ENCODE measurements at places on chromosomes 13 and 19.

- DNase-seq = no peak
Measured at GRCh38 chr19:27738569-27739193, 1474.3 kb downstream of the UQCRFS1 start.

DNA sequence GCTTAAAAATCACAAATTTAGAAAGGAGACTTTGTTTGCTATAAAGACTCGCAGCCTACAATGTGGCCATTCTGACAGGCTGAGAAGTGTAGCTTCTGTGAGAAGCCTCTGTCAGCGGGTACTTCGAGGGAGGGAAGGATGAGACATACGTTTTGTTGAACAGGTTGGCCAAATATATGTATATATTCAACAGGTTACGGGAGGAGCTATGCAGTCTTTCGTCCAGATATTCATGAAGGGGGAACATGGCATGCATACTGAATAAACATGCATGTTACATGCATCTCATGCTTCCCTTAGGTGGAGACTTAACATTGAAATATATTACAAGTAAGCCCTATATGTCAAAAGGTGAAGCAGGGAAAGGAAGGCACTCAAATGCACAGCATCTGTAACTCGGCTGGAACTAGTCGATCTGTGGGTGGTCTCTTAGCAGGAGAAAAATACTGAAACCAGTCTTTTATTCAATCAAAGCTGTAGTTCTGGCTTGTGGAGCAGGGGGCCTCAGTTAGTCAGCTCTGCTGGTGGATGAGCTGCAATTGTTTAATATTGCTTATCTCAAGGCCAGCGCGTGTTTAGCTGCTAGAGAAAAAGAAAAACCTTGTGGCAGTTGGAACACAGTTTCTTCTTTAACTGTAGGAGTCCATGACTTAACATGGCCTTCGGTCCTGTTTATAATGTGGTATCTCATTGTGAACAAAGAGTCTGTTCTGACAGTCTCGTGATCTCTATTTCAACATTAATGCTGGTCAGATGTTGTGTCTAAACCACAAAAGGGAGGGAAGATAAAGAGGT is 94.3 kb downstream of the FAM216B start:
- no peak for DNase-seq

DNA sequence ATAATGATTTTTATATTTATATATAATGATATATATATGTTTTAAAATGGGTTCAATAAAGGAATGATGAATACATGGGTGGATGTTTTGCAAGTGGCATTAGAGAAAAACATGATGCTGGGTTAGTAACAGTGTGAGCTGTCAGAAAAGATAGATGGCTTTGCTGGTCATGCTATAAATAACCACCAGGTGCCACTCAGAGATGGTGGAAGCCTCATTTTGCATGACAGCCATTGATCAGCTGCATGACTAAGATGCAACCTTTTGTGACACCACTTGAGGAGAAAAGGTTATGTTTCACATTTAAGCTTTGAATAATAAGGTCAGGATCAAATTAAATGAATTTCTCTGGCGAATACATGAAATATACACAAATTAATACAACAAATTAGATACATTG is 737.7 kb downstream of the PCDH9 start:
- no peak for DNase-seq

GRCh38 chr19:15843203-15843893 is 27.9 kb upstream of the OR10H1 start:
- DNase-seq = no peak

- no peak for DNase-seq
Measured at GRCh38 chr19:33752018-33752800, 44.5 kb upstream of the KCTD15 start.

DNA sequence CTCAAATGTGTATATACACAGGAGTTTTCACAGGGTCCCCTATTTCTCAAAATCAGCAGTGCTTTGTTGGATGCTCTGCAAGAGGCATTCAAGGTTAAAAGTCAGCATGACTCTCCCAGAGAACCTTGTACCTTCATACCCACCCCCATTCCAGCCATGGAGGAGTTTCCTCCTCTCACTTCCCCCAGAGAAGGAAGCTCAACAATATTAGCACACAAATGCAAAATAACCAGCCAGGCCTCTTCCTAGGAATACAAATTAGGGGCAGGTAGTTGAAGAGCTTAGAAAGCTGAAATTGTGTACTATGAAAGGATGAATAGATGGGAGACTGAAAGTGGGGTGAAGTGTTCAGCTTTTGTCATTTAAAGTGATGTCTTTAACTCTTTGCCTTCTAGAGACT is 43.8 kb downstream of the SPRY2 start:
- DNase-seq = no peak

- DNase-seq = no peak
Measured at GRCh38 chr13:112451512-112452379, 75.6 kb downstream of the SPACA7 start.

DNA sequence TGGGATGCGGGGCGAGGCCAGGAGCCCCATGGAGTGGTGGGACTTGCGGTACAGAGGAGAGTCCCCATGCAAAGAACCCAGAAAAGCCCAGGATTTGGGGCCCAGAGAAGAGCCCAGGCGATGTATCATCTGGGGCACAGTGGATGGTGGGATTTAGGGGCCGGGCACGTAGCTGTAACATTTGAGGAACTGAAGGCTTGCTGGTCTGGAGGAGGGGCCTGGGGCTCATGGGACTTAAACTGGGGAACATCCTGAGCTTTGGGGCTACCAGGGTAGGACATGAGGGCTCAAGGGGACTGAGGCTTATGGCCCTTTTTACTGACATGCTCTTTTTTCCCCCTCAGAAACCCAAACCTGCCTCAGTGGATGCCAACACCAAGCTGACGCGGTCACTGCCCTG is 13.5 kb downstream of the MED25 start:
- DNase-seq = no peak

- no peak for DNase-seq
Measured at GRCh38 chr13:48159826-48160225, 64.9 kb upstream of the MED4 start.

DNA sequence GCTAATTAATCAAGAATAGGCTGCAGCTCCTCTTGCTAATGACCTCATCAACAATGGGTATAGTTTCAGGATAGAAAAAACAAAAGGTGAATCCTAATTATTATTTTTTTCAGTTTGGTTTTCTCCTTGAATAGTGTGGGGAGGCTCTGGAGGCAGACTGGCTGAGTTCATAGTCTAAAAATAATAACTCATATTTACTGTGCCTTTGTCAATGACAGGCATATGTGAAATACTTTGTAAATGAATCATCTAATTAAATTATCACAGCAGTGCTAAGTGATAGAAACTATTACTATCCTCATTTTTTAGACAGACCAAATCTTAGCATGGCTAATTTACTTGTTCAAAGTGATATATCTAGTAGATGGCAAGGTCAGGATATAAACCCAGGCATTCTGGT is 1261.0 kb upstream of the SLC10A2 start:
- no peak for DNase-seq

- DNase-seq = no peak
Measured at GRCh38 chr13:66407128-66407527, 823.0 kb downstream of the PCDH9 start.

- no peak for DNase-seq
Measured at GRCh38 chr13:96728463-96728862, 265.8 kb downstream of the OXGR1 start.

GRCh38 chr13:100987948-100988347 is 313.4 kb upstream of the TMTC4 start:
- no peak for DNase-seq

DNA sequence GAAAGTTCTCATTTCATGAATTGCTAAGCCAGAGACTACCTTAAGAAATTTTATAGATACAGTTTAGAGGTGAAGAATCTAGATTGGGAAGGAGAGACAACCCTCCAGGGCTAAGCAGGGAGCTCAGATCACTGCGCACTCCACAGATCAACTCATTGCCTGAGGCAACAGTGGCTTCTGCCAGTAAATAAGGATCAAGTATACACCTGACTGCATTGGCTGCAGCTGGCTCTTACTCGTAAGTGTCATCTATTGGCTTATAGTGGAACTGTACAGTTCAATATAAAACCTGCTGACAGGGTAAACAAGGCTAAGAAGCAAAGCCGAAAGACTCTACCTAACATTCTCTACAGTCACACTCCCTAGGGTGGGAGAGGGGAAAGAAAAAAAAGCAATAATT is 18.0 kb upstream of the C1QTNF9B start:
- DNase-seq = no peak

- no peak for DNase-seq
Measured at GRCh38 chr19:6740589-6741343, 1.3 kb downstream of the TRIP10 start.

- no peak for DNase-seq
Measured at GRCh38 chr19:57800696-57801095, 14.0 kb downstream of the ZNF552 start.

GRCh38 chr19:38744298-38744681 is at the start of gene CAPN12:
Gene CAPN12, minus strand, starts transcription at chr19:38744474. Its CDS starts 309 bp downstream, at chr19:38744165.
- DNase-seq = no peak

- DNase-seq = no peak
Measured at GRCh38 chr13:112902101-112902651, 66.8 kb upstream of the MCF2L start.

GRCh38 chr19:46191972-46192371 is 37.6 kb upstream of the IGFL1 start:
- no peak for DNase-seq

- DNase-seq = no peak
Measured at GRCh38 chr19:45439190-45439568, 15.5 kb upstream of the ERCC1 start.

DNA sequence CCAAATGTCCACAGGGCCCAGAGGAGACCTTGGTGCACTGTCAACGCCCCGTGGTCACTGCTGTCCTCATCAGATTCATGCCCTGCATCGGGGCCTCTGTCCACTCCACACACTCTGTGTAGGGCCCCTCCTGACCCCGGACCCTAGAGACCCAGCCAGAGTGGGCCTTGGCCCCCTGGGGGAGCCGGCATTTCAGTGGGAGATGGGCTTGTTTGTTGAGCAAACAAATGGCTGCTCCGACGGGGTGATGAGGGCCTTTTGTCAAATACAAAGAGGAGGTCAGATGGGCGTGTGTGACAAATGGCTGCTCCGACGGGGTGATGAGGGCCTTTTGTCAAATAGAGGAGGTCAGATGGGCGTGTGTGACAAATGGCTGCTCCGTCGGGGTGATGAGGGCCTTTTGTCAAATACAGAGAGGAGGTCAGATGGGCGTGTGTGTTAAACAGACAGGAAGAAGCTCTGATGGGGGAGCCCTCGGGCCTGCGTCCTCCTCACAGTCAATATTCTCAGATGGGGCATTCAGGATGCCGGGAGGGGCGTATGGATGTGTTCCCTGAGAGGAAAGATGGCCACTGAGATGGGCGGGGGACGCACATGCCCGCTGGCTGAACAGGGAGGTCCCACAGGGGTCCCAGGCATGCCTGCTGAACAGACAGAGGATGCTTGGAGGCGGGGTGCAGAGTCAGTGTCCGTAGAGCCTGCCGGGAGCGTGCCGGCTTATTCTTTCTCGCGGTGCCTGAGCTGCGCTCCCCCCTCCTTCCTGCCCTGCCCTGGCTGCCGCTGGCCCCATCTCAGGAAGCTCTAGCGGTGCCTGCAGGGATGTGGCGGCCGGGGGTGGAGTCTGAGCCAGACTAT is 36.3 kb downstream of the SMIM24 start:
- DNase-seq = no peak

Measured in right renal cortex interstitium (tissue), 3 donors.